Naive thymus-derived CD4-positive, alpha-beta T cell (primary cell): ENCODE measurements at places on chromosomes 1 and 21. TPM values are rescaled to one million over a fixed set of nuclear protein-coding genes. Genes with fewer than 3 reads are reported as not detected.

DNA sequence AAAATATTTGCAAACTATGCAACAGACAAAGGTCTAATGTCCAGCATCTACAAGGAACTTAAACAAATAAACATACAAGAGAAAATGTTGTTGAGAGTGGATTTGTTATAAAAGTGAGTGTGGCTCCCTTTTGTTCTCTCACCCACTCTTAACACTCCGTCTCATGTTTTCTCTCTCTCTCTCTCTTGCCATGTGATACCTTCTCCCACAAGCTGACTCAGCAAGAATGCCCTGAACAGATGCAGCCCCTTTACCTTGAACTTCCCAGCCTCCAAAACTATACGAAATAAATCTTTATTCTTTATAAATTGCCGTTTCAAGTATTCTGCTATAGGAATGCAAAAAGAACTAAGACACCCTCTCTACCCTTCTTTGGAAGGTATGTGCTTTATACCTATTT is 234.1 kb downstream of the ADGRL2 start:
- H3K4me3 ChIP-seq: no peak overlapping the region
- H3K27ac ChIP-seq: no peak overlapping the region
- H3K4me1 ChIP-seq: no peaks in the 10 kb centered on the region
- no peaks in the 10 kb centered on the region for H3K27me3 ChIP-seq
- no peak for DNase-seq

GRCh38 chr1:41632781-41633575 is 148.5 kb upstream of the EDN2 start:
- H3K27me3 ChIP-seq: no peaks in the 10 kb centered on the region
- H3K36me3 ChIP-seq: no peaks in the 10 kb centered on the region
- no peak for DNase-seq
- no peaks in the 10 kb centered on the region for H3K4me1 ChIP-seq

- no peak overlapping the region for H3K27ac ChIP-seq
- DNase-seq: no peak
- H3K27me3 ChIP-seq: no peaks in the 10 kb centered on the region
- H3K36me3 ChIP-seq: no peaks in the 10 kb centered on the region
- no peaks in the 10 kb centered on the region for H3K4me1 ChIP-seq
Observed at GRCh38 chr1:230335861-230336522, 90.1 kb downstream of the PGBD5 start.

Gene ADGRL4
- not detected for total RNA-seq

GRCh38 chr1:8294170-8294697 is 23.7 kb upstream of the SLC45A1 start:
- no peaks in the 10 kb centered on the region for H3K4me1 ChIP-seq
- H3K36me3 ChIP-seq: no peaks in the 10 kb centered on the region
- no peak overlapping the region for H3K4me3 ChIP-seq
- no peak overlapping the region for H3K27ac ChIP-seq
- DNase-seq: no peak

Gene IFI44
- 24.3 TPM for total RNA-seq

- H3K27me3 ChIP-seq: no peaks in the 10 kb centered on the region
- no peak overlapping the region for H3K4me3 ChIP-seq
- no peak for DNase-seq
- H3K36me3 ChIP-seq: no peaks in the 10 kb centered on the region
- no peak overlapping the region for H3K27ac ChIP-seq
Observed at GRCh38 chr1:180254496-180254819, 24.4 kb downstream of the LHX4 start.

Gene ARMH1
- total RNA-seq: 205 TPM

Gene NECAP2
- 112 TPM for total RNA-seq

DNA sequence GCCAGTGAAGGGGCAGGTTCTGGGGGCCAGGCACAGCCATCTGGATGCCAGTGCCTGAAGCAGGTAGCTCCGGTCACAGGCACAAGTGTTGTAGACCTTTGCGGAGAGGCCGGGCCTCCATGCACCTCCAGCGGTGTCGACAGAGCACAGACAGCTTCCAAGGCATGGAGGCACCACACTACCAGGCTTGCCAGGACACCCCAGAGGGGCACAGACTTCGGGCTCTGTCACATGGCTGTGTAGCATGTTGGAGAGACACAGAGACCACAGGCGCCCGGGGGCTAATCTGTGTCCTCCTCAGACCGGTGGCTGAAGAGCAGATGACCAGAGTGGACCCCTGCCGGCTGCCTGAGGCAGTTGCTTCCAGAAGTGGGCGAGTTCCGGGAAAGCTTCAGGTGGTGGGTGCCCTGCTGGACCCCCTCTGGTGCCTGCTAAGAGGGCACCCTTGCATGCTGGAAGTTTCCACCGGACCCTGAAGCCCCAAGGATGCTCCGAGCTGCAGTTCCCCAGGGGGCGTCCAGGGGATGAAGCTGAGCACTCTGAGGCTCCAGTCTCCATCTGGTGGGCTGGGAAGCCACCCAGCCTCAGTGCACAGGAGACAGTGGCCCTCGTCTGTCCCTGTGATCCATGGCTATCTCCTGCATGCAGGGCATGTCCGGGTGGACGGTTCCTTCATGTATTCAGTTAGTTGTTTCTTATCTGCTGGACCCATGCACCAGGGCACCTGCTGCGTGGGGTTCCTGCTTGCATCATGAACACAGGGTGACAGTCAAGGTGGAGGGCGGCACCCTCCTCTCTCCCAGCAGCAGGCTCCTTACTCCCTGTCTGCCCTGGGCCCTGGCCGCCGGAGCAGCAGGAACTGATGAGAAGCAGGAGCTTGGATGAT is 82.4 kb downstream of the OBSCN start:
- H3K4me3 ChIP-seq: no peak overlapping the region

- peak overlapping the region; percentile 41 for H3K4me3 ChIP-seq
- peaks cover 72% of the 10 kb centered on the region for H3K4me1 ChIP-seq
- no peak for DNase-seq
- H3K27ac ChIP-seq: peak overlapping the region; percentile 60
Observed at GRCh38 chr1:66276218-66276617, 257.7 kb upstream of the SGIP1 start.

- no peak overlapping the region for H3K4me3 ChIP-seq
- no peaks in the 10 kb centered on the region for H3K4me1 ChIP-seq
- no peaks in the 10 kb centered on the region for H3K36me3 ChIP-seq
- H3K27ac ChIP-seq: no peak overlapping the region
- no peak for DNase-seq
Observed at GRCh38 chr1:170376801-170377385, 155.1 kb upstream of the GORAB start.

Gene SH2D1B
- not detected for total RNA-seq

DNA sequence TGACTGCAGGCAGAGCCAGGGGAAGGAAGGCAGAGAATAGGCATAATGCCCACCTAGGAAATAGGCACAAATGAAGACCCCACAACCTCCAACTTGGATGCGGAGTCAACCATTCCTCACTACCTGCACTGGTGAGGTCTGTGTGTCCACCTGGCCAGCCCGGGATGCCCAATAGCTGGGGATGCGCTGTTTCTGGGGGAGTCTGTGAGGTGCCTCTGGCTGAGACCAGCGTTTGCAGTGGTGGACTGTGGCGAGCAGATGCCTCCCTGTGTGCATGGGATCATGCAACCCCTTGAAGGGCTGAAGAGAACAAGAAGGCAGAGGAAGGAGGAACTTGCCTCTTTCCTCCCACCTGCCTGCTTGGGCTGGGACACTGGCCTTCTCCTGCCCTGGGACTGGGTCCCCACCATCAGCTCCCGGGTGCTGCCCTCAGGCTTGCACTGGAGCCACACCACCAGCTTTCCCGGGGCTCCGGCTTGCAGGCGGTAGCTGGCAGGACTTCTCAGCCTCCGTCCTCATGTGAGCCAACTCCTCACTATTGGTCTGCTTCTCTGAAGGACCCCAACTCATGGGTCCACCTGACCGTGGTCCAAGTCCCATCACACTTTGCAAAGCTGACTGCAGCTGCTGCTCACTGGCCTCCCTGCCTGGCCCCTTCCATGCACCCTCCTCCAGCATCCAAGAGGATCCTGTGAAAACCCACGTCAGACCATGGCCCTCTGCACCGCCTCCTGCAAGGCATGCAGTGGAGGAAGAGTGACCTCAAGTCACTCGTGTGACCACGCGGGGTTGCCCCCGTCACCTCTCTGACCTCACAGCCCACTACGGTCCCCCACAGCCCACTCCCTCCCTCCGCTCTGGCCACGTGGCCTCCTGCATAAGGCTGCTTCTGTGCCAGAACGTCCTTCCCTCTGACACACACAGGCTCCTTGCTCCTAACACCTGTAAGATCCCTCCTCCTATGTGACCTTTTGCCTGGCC is 2.7 kb upstream of the PDE9A start:
- H3K4me1 ChIP-seq: no peaks in the 10 kb centered on the region
- DNase-seq: no peak
- no peaks in the 10 kb centered on the region for H3K36me3 ChIP-seq
- no peak overlapping the region for H3K27ac ChIP-seq

DNA sequence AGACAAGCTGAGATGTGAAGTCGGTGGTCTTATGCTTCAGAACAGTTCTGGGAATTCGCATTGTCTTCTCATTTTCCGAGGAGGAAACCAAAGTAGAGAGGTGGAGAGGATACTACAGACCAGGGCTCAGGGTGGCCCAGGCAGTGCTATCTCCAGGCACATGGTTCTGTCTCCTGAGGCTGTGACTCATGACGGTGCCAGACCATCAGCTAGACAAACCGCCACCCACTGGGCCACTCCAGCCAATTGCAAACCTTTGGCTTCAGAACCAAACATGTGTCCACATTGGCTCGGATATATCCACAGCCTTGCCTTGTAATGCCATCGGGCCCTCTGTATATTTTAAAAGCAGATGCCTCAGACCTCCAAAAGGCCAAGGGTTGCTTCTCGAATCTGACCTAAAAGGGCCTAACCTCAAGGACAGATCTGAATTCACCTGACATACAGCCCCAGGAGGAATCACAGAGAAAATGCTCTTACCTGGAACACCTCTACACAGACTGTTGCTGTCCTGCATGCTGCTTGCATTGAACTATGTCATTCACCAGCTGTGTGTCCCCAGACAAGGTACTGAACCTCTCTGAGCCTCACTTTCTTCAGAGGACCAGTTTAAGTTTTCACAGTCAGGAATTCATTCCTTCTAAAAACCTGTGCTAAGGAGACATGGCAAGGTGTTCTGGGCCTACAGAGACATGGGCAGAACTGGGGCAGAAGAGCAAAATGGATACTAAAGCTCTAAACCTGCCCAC is 224.9 kb upstream of the JUN start:
- no peaks in the 10 kb centered on the region for H3K36me3 ChIP-seq
- H3K27me3 ChIP-seq: no peaks in the 10 kb centered on the region
- no peak overlapping the region for H3K27ac ChIP-seq

- H3K27me3 ChIP-seq: no peaks in the 10 kb centered on the region
- no peaks in the 10 kb centered on the region for H3K4me1 ChIP-seq
- no peaks in the 10 kb centered on the region for H3K36me3 ChIP-seq
- DNase-seq: no peak
Observed at GRCh38 chr1:183735069-183735860, 69.7 kb upstream of the RGL1 start.

DNA sequence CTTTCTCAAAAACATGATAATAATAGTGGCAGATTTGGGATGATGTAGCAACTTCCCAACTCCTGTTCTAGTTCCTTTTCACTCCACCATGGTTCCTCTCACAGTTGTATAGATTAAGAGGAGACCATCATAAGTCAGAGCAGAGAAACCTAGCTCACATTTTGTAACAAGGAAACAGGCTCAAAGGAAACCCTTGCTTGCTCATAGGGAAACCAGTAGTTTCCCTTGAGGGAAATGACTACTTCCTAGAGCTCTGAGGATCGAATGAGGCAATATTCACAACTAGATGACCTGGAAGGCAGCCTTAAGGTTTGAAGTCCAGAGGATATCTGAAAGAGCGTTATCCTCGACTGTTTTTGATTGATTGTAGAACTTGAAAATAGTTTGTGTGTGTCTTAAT is 76.1 kb upstream of the C8B start:
- H3K4me1 ChIP-seq: no peaks in the 10 kb centered on the region
- no peaks in the 10 kb centered on the region for H3K27me3 ChIP-seq
- no peak overlapping the region for H3K4me3 ChIP-seq
- no peak overlapping the region for H3K27ac ChIP-seq

GRCh38 chr1:43137445-43138052 is 34.5 kb downstream of the EBNA1BP2 start:
- no peak overlapping the region for H3K27ac ChIP-seq
- H3K4me1 ChIP-seq: no peaks in the 10 kb centered on the region
- H3K36me3 ChIP-seq: no peaks in the 10 kb centered on the region
- no peak overlapping the region for H3K4me3 ChIP-seq
- H3K27me3 ChIP-seq: no peaks in the 10 kb centered on the region

- H3K4me3 ChIP-seq: no peak overlapping the region
- H3K27ac ChIP-seq: no peak overlapping the region
- DNase-seq: no peak
Observed at GRCh38 chr21:24123785-24124184, 1483.5 kb downstream of the MRPL39 start.

DNA sequence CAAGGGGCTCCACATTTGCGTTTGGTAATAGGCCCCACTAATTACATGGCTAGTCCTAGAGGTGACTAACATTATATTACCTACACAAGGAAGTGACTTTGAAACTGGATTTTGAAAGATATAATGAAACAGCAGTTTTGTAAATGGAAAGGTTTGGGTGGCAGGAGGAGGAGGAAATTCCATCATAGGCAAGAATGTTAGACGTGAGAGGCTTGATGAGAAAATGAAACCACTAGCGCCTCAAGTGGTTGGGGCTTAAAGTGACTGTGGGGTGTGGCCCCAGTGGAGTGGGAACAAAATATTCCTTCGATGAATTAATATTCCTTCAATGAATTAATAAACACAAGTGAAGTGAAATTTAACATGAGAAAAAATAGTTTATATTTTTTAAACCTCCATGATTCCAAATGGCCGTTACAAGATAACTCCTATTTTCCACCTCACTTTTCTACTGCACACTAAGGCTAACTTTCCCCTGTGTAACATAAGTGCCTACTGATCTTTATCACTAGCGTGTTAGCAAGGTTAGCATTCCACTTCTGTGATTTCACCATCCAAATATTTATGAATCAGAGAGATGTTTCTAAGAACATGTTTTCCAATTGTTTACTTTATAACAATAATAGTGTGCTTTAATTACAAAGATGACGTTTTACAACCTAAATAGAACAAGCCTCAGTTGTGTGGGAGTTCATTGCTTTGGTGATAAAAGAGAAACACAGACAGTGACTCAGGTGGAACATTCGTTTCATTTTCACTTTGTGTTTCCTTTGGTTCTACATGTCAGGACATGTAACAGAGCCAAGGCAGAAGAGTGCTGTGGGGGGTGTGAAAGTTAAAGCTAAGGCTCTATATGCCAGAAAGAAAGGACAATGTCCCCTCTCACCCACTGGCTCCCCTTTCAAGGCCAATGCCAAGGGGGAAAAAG is 12.5 kb upstream of the ATF3 start:
- no peaks in the 10 kb centered on the region for H3K36me3 ChIP-seq
- peak overlapping the region; percentile 14 for H3K4me3 ChIP-seq
- peaks cover 11% of the 10 kb centered on the region for H3K4me1 ChIP-seq

- no peak for DNase-seq
- no peaks in the 10 kb centered on the region for H3K36me3 ChIP-seq
- no peak overlapping the region for H3K4me3 ChIP-seq
- H3K4me1 ChIP-seq: no peaks in the 10 kb centered on the region
- no peaks in the 10 kb centered on the region for H3K27me3 ChIP-seq
- no peak overlapping the region for H3K27ac ChIP-seq
Observed at GRCh38 chr1:204826970-204827369, 43.7 kb upstream of the NFASC start.

GRCh38 chr1:151530461-151530860 is 9.6 kb upstream of the TUFT1 start:
- H3K36me3 ChIP-seq: no peaks in the 10 kb centered on the region
- no peak for DNase-seq
- no peaks in the 10 kb centered on the region for H3K27me3 ChIP-seq
- no peak overlapping the region for H3K4me3 ChIP-seq
- H3K27ac ChIP-seq: no peak overlapping the region
